ENCODE measurements at places on chromosomes 5 and 9.

DNA sequence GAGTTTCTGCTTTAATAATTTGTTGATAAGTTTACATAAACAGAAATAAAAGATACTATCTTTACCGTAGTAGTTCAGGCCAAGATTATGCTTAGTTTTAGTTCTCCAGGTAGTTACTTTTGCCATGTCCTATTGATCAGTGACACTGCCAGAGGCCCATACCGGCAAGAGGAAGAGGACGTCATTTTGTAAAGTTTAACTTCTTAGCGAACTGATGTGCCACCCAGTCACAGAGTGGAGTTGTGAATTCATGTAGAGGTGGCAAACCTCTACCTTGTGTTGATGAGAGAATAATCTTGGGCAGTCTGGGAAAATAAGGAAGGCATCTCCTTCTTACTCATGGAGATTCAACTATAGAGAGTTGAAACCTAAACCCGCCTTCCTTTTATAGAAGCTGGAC, 21.8 kb downstream of the RGMB start:
- no peak for DNase-seq

DNA sequence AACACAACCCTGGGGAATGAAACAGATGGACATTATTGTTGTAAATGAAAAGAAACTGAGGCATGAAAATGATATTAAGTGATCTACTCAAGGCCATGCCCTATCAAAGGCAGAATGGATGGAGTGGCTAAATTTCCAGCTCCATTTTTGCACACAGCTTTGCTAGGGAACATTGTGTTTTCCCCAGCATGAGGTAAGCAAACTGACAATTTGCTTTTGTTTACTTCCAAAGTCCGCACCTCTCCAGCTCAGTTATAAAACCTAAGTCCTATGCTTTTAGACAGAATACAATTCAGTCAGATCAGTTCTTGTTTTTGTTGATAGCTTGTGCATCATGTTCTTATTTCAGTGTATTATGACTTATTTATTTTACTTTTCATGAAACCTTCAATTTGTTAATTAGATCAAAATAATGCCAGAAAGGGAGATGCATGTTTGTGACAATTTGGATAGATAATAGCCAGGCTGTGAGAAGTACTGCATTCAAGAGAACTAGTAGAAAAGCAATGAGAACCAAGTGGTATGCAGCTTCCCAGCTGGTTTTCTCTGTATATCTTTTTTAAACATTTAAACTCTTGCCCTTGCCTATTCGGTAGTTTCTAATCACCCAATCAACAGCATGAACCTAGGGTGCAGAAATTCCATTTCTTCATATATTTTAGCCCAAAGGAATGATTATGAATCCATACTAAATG, 380.8 kb downstream of the SPATA31D1 start:
- DNase-seq = no peak

DNA sequence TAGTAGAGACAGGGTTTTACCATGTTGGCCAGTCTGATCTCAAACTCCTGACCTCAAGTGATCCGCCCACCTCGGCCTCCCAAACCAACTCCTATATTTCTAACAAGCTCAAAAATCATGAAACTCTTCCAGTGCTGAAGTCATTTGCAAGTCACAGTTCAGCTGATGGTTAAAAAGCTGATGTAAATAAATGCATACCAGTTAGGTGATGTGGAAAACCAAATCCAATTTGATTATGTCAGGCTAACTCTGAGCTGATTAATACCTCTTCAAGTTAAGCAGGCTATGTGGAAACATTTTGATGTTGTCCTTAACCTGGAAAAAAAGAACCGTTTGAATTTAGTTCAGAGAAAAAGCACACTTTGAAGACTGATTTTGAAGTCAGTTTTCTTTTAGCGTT, 51.0 kb downstream of the TMEM252 start:
- DNase-seq = no peak

- DNase-seq = no peak
Observed at GRCh38 chr5:116441223-116441622, 133.4 kb downstream of the SEMA6A start.

- DNase-seq = no peak
Observed at GRCh38 chr5:167061695-167062094, 1229.8 kb upstream of the WWC1 start.

- no peak for DNase-seq
Observed at GRCh38 chr5:7608772-7609171, 212.8 kb downstream of the ADCY2 start.

DNA sequence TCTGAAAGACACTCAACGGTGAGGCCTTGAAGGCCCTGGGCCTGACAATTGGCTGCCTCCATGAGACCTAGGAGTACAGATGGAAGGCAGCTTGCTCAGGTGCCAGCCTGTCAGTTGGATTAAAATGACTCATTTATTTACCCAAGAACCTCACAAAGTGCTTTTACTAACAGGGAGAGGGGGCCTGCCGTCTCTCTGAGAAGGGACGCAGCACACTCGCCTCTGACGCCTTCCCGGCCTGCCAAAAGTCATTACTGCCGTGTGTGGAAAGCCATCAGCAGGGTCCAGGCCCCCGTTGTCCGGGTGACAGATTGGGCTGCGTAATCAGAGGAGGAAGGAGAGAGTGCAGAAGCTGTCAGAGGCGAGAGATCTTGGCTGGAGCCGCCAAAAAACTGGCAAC, 32.4 kb downstream of the DDX31 start:
- no peak for DNase-seq

GRCh38 chr9:101632611-101633010, 37.8 kb upstream of the PPP3R2 start:
- DNase-seq = no peak

DNA sequence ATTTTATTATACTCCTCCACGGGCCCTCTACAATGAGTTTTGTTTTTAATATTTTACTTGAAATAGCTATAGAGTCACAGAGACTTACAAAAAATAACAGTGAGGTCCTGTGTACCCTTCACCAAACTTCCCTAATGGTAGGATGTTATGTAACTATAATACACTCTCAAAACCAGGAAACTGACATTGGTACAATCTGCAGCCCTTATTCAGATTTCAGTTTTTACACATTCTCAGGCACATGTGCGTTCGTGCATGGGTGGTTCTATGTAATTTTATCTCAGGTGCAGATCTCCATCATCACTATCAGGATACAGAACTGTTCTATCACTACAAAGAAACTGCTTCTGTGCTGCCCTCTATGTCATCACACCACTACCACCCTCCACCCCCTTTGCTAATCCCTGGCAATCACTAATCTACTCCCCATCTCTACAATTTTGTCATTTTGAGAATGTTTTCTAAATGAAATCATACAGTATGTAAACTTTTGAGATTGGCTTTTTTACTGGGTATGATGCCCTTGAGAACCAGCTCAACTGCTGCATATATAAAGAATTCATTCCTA, 16.4 kb downstream of the RAB14 start:
- DNase-seq = no peak

DNA sequence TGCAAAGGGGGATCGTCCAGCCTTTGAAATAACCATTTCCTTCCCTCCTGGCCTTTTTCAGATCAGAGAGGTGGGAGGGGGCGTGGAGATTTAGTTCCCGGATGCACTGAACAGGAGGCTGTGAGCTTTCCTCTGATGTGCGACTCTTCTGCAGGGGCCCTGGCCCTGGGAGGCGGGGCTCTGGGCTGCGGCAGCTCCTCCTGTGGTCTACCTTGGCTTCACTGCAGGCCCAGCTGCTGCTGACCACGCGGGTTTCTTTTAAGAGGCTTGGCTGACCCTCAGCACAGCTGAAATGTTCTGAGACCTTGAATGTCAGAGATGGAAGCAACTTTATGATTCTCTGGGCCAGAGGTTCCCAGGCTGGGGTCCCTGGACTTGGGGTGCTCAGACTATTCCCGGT, 27.0 kb upstream of the COL15A1 start:
- DNase-seq = no peak

- DNase-seq = no peak
Observed at GRCh38 chr9:126607086-126607485, 6.6 kb upstream of the LMX1B start.

DNA sequence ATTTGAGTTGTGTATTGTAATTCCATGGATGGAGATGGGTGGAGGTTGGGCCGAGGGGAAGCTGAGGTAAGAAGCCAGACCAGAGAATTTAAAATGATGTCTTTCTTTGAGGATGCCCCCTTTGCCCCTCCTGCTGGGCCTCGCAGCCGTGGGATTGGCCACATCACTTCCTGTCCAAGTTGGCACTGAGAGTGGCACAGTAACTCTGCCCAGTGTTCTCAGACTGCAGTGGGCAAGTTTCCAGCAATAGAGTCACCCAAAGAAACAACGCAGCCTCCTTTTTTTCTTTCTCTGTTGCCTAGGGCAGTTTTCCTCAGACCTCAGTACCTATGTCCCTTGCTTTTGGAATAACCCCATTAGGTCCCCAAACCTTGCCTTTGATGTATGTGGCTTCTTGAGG, 306.6 kb upstream of the DMRT1 start:
- no peak for DNase-seq

DNA sequence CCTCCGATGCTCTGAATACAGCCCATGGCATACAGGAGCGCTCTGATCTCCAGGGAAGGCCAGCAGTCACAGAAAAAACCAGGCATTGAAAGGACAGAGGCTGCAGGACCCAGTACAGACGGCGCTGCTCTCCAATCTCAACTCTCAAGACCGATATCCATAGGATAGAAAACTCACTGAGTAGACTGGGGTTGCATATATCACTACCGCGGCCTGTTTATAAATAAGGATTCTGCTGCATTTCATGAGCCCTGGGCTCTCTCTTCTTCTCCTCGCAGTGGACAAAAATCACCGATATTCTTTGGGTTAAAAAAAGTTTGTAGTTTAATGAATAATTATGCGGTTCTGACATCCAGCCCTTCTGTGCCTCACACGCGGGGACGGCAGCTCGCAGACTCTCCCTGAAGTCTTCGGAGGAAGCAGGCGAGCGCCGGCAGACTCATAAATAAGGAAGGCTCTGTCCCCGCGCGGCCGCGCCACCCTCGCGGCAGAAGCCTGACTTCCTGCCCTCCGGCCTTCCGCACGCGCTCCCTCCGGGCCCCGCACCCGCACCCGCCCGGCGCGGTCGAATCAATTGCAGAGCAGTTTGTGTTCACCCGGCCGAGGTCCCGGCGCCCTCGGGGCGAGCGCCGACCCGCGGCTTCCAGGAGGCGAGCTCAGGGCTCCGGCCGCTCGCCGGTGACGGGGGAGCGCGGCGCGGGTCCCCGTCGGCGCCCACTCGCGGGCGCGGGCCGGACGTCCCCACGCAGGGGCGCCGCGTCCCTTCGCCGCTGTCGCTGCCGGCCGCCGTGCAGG, at the start of gene FAM78A:
Gene FAM78A, minus strand, starts transcription at position 417 of the 795 bp plus-strand sequence. Its CDS starts 331 bp downstream, at position 86.
- no peak for DNase-seq

DNA sequence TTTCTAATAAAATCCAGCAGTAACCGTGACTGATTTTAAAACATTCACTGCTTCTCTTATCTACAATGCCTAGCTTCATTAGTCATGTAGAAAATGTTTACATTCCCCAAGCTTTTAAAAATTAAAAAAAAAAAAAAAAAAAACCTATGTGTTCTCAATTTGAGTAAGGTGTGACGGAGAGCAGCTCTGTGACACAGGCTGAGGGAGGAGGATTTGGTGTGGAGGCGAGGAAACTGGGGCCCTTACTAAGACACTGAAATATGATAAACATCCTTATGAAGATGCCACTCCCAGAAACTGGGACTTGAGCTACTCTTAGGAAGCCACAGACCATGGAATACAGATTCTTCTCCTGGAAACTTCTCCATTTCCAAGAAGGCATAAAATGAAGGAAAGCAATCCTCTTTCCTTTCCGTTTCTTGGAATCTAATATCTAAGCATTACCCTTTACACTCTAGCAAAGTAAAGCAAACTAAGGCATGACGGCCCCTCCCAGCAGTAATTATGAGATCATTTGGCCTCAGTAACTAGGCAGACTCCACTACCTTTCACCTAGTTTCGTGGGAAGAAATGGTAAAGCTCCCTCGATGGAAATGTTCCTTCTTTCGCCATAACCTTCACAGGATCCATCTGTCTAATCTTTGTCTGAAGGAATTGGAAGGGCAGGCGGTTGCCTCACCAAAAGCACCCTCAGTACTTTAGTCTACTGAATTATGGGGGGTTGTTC, 23.5 kb downstream of the GRAMD2B start:
- peak; percentile 90 for DNase-seq

GRCh38 chr5:132813599-132814502, 749 bp downstream of the SOWAHA start:
- no peak for DNase-seq

GRCh38 chr5:54644226-54644625, 126.7 kb downstream of the SNX18 start:
- DNase-seq = peak; percentile 33

DNA sequence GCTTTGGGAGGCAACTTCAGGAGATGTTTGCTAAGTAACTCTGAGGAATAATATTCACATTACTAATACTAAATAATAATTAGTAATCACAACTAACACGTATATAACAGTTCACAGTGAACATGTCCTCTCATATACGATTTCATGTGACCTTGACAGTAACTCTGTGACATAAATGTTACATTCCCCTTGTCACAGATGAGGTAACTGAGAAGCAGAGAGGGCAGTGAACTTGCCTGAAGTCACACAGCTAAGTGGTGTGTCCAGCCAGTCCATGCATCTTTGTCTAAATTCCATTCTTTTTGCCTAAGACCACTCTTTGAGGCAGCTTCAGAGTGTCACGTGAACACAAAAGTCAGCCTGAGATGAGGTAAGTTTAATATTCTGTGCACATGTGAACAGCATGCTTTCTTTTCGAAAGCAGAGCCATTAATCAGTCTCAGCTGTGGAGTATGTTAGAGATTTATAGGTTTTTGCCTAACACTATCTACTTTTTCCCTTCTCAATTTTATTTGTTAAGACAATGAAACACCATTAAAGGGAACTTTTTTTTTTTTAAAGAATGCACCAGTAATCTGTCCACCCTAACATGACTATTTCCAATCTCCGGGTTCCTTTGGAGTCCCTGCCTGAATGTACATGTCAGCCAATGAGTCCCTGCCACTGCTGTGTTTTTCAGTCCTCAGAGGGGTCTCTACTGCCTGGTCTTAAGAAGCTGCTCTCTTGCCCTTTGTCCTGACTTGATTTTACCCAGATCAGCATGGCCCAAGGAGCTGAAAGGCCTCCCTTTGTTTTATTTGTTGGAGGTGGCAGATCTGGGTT, 43.5 kb downstream of the SH3PXD2B start:
- no peak for DNase-seq

GRCh38 chr5:68269820-68270219, 54.3 kb downstream of the PIK3R1 start:
- no peak for DNase-seq

GRCh38 chr9:118987167-118987566, 382.1 kb downstream of the BRINP1 start:
- DNase-seq = no peak

GRCh38 chr9:100020121-100020795, 78.5 kb downstream of the ERP44 start:
- no peak for DNase-seq

DNA sequence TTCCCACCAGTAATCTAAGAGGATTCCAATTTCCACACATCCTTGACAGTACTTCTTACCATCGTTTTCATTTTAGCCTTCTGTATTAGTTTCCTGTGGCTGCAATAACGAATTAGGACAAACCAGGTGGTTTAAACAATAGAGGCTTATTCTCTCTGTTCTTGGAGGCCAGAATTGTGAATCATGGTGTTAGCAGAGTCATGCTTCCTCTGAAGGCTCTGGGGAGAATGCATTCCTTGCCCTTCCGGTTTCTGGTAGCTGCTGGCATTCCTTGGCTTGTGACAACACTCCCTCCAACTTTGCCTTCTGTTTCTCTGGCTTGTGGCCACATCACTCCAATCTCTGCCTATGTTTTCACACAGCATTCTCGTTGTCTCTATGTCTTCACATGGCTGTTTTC, 23.5 kb downstream of the RIGI start:
- peak; percentile 22 for DNase-seq

- DNase-seq = no peak
Observed at GRCh38 chr5:180596668-180597231, 5.5 kb upstream of the SCGB3A1 start.

Data from Caki2 (cell line).